CD14-positive monocyte (primary cell): ENCODE measurements at places on chromosomes 5 and 9. TPM values are rescaled to one million over a fixed set of nuclear protein-coding genes. Genes with fewer than 3 reads are reported as not detected.

- DNase-seq = no peak
Observed at GRCh38 chr9:135215571-135216161, 128.2 kb downstream of the OLFM1 start.

The CIZ1 gene
- polyA plus RNA-seq = 41.9 and 53.7 TPM in 2 replicates

The PITX1 gene
- not detected for polyA plus RNA-seq

The RNF183 gene
- not detected for polyA plus RNA-seq
